ENCODE measurements at places on chromosomes 12 and 14.

DNA sequence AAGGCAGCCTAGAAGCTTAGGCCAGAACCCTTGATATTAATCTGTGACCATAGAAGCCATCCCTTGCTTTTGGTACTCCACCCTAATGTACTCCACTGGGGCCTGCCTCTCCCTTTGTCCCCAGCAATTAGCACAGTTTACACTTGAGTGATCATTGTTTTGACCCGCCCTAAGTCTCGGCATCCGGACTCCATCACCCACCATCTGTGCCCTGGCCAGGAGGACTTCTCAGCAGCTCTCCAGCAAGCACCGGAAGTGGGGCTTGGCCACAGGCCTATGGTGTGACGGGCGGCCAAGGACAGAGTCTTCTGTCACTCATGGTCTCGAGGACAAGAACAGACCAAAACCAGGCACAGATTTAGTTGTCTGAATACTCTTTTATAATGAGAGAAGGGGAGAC, 126.5 kb upstream of the NTF3 start:
- no peak for DNase-seq

GRCh38 chr14:92754966-92755365, 6.5 kb upstream of the LGMN start:
- DNase-seq: no peak

GRCh38 chr14:77903221-77903620, 103.3 kb downstream of the ADCK1 start:
- DNase-seq: no peak

GRCh38 chr12:19153396-19153795, 23.9 kb downstream of the PLEKHA5 start:
- DNase-seq: no peak

GRCh38 chr12:49051777-49052438, 8.7 kb downstream of the KMT2D start:
- no peak for DNase-seq

- no peak for DNase-seq
Measured at GRCh38 chr14:87824266-87824665, 168.7 kb downstream of the GALC start.

DNA sequence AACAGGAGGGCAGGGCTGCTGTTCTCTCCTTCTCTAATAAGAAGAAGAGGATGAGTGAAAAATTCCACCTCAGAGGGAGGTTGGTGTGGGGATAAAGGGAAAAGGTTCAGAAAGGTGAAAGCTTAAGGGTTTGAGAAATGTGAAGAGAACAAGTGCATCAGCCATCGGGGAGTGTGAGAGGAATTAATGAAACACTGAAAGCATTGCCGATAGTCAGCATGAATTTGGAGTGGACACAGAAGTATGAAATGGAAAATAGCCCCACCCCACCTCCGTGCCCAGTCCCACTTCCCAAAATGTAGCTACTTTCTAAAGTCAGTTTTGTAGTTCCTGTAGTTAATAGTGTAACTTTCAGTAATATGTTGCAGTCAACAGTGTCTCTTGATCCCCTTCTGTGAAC, 33.4 kb downstream of the DIP2B start:
- DNase-seq: no peak

DNA sequence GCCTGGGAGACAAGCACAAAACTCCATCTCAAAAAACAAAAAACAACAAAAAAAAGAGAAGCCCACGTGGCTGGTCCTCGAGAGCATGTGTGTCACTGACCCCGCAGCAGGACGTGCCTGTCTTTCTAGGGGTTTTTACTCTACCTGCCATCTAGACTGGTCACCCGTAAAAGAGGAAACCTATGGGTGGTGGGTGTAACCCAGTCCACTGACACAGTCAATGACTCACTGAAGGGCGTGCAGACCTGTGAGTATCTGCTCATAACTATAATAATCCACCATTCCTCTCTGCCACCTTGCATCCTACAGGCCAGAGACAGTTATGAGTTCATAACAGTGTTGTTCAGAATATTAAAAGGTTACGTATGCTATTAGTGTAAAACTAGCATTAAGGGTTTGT, 4.6 kb downstream of the GOLGA3 start:
- DNase-seq: no peak

GRCh38 chr14:38280081-38280480, 24.2 kb upstream of the CLEC14A start:
- no peak for DNase-seq

GRCh38 chr12:48861111-48861510, 4.6 kb downstream of the RND1 start:
- DNase-seq: no peak

- no peak for DNase-seq
Measured at GRCh38 chr14:91322623-91323022, 78.1 kb upstream of the GPR68 start.

GRCh38 chr14:96914571-96915128, 117.5 kb downstream of the VRK1 start:
- DNase-seq: no peak

GRCh38 chr12:40327535-40327934, 102.7 kb downstream of the LRRK2 start:
- no peak for DNase-seq

DNA sequence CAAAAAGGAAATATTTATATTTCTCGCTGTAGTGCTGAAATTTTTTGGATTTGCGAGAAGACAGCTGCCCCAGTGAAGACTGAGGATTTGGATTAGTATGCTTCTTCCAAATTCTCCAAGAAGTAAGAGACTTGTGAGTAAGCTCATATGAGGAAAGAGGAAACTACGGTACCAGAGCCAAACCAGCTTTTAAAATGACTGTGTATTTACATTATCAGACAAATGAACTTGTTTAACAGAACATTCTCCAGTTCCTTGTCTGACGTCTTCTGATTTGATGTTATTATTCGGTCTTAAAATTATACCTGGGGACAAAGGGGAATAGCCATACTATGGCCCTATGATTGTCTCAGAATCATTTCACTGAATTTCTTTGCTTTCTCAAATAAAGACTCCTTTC, 8.0 kb downstream of the CLEC12B start:
- DNase-seq: no peak

- DNase-seq: no peak
Measured at GRCh38 chr14:51792809-51793208, 67.6 kb upstream of the GNG2 start.

DNA sequence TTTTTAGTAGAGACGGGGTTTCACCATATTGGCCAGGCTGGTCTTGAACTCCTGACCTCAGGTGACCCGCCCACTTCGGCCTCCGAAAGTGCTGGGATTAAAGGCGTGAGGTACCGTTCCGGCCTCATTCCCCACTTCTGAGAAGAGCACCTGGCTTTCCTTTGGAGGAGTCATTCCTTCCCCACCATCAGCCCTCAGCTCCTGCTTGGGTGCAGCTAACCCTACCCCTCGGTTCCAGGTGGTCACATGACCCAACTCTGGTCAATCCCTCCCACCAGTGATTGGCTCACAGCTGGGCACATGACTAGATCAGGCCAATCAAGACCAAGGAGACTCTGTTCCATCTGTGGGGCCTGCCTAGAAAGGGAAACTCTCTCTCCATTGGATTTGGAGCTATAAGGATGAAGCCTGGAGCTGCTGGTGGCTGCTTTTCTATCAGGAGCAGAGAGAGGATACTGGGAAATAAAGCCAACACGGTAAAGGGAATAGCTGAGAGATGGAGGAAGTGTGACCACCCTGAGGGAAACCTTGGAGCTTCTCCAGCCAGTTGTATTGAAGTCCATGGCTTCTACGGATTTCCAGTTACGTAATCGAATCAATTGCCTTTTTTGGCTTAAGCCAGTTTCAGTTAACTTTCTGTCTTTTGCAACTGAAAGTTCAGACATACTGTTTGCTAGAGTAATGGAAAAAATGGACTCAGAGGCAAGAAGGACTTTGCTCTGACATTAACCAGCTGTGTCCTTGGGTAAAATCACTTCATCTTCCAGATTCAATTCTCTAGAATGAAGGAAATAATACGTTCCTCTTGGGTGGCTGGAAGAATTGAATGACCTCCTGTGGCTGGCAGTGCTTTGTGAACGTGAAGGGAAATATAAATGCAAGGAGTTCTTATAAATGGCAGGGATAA, 19.7 kb upstream of the IFT81 start:
- DNase-seq: no peak

DNA sequence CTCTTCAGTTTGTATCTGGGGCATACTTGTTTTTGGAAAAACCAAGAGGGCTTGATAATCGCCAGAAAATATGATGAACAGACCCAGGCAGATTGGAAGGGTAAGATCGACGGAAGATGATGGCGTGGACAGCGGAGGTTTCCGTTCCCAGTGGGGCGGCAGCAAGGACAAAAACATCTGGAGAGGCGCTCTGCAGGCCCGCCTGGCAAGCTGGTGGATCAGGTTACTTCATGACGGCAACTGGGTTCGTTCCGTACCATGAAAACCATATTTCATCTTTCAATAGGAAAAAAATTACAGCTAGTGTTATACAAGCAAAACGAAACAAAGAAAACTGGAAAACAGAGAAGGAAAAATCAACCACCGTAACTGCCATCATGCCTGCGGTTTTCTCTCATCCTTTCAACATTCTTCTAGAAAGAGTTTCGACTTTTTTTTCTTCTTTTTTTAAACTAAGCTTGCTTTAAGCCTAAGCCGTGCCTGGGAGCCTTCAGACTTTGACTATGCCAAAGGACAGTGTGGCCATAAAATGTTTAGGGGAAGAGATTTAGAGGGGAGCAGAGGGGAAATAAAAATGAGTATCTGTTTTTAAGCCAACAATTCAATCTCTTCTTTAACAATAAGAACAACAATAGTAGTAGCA, 210.5 kb downstream of the FOXN3 start:
- DNase-seq: no peak

DNA sequence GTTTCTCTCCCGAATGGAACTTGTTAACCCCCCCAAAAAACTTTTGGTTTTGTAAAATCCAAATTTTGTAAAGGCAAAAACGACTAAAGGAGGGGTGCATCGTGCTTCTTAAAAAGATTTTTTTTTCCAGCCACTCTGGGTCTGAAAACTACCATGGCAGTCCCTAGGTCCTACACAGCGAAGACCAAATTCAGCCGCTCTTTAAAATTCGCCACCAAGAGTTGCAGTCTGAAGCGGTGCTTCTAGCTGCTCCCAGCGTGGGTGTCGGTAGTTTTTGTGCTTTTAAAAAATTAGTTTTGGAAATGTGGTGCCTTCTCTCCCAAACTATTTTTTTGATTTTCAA, 873 bp upstream of the GSC start:
- no peak for DNase-seq

- no peak for DNase-seq
Measured at GRCh38 chr12:54625598-54625997, 9.1 kb downstream of the LACRT start.

GRCh38 chr12:54736549-54736948, 88.4 kb upstream of the DCD start:
- DNase-seq: no peak

GRCh38 chr12:53096089-53096741, 1.3 kb upstream of the IGFBP6 start:
- DNase-seq: peak; percentile 53

DNA sequence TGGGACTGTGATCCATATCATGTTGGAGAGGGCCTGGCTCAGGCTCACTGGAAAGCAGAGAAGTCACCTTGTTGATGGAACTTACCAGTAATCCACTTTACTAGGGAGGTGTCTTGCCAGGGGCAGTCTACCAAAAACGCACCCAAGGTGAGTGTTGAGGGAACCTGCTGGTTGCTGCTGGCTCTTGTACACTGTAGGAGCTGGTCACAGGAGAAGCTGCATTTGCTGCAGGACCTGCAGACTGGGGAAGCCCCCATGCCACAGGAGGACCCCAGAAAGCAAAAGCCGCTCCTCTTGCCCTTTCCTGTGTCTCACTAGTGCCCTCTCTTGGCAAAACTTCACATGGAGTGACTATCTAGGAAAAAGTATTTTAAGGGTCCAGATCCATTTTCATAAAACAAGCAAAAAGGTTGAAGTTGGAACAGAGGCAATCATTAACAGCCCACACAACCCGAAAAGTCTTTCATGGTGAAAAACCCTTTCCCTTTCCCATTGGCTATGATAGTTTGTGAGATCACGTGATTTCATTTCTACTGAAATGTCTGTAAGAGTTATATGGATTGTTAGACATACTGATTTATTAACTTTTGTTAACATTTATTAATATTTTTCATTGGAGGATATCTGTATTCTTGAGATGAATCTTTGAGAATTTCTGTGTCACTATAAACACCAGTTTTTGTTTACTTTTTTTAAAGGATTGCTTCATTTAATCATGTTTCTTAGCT, 59.2 kb downstream of the RASSF8 start:
- DNase-seq: peak; percentile 8

DNA sequence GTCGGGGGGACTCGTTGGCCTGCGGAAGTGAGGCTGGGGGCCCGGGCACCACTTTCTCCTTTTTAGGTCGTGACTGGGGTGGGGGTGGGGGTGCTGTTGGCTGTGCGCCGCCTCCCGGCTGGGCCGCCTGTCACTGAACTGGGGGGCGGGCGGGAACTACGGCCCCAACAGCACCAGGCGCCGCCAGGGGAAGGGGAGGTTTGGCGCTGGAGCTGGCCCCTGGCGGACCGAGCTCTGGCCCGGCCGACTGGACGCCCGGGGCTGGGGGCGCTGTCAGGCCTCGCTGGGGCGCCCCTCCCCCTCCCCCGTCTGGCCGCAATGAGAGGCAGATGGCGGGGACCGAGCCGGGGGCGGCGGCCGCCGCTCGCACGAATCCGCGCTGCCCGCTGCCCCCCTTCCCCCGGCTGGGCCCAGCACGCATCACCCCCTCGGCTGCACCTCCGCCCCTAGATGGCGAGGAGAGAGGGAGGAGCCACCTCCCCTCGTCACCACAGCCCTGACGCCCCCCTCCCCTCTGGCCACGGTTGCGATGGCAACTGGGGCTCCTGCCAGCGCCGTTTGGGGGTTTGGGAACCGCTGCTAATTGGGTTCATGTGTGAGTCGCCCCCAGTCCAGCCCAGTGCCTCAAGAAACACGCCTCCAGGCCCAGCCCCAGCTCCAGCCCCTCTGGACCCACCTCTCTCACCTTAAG, 723 bp downstream of the NFATC4 start:
- DNase-seq: no peak
